ENCODE measurements at places on chromosomes 6 and 20.

DNA sequence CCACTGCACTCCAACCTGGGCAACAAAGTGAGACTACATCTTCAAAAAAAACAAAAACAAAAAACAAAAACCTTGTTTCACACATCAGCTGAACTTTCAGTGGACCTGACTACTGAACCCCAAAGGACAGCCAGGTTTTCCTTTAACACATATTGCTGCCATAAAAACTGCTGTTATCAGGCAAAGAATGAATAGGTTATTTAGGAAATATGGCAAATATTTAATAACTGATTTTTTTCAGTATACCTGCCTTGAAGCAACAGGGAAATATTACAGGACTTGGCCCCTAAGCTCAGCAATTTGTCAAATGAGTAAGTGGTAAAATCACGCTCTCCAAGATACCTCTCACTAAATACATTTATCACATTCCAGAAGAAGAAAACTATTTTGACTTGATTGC lies 34.0 kb downstream of the B4GALT5 start:
- no peak for DNase-seq

GRCh38 chr20:37899105-37900045 lies 3.6 kb upstream of the VSTM2L start:
- no peak for DNase-seq

DNA sequence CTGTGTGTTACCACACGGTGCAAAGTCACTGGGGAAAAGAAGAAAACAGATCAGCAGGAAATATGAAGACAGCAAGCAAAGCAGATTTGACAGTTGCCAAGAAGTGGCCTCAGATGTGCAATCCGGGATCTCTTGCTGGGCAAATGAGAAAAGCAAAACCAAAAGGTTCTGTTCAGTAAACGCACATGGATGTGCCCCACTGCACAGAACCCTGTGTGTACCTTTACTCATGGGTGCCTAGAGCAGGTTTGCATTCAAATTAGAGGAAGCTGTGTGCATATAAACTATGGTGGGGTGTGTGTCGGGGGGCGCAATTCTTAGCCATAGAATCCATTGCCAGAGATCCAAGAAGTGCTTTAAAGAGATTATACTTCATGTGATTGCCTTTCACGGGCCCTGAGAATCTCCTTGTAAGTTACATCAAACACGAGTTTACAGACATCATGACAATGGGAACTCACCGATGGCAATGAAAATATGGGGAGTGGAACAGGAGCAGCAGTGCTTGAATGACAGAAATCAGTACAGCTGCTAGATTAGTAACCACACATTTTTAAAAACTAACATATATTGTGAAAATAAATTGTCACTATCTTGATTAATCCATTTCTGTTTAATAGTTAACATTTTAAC lies 154.3 kb downstream of the ADGRG6 start:
- DNase-seq: no peak

DNA sequence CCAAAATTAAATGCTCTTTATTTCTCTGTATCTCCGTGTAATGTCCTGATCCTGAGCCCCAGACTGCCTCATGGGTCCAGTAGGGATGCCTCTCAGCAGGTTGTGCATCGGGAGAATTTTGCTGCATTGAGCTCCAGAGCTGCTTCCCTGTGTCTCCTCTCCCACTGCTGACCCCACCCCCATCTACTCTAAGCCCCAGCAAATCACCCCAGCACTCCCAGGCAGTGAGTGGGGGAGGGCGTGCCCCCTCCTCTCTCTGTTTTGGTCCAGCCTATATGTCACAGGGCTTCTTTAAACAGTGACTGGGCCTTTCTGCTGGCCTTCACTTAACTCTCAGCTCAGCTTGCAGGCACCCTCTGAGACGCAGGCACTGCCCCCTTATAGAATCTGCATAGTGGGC lies 228.8 kb upstream of the QKI start:
- no peak for DNase-seq

DNA sequence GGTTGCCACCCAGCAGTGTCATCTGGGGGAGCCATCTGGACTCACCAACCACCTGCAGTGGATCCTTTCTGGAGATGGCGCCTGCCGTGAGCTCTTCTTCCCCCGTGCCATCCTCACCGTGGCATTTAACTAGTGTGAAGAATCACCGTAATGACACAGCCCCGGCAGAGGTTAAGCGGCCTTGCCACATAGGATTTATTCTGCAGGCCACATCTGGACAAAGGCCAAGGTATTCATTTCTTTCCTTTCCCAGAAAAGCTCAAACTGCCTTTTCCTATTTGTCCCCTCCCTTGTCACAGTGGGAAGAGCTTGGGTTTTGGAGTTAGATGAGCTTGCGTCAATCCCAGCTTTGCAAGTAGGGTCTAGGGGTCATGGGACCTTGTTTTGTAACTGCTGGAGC lies 88.4 kb downstream of the PXDC1 start:
- DNase-seq: no peak

- no peak for DNase-seq
Observed at GRCh38 chr6:165858586-165858985, 195.5 kb upstream of the PDE10A start.

DNA sequence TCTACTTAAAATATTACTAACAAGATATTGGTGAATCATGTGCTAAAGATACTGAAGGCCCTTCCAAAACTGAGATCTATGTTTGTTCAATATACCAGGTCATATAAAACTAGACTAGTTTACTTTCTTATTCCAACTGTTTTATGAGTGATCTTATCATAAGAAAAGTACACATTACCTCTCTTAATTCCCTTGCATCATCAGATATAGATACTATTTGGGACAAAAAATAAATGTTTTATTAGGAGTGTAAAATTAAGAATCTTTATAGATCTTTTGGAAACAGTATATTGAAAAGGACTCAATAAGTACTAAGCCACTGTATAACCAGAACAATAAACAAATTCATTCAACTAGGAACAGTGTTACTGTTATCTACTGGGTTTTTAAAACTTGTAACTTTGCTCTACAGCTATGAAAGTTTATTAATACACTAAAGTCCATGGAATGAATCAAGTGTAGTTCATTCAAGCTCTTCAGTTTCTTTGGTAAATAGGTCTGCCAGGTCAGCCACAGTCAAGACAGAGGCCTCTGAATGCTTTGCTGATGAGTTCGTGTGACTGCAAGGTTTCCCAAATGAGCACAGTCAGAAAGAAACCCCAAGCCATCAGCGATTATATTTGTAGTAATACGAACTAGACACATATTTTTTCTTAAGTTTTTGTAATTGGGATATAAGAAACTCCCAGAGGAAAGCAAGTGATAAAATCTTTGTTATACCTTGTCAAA lies 71.8 kb upstream of the FBXO30 start:
- DNase-seq: no peak

GRCh38 chr20:10902174-10902573 lies 228.4 kb upstream of the JAG1 start:
- DNase-seq: no peak

DNA sequence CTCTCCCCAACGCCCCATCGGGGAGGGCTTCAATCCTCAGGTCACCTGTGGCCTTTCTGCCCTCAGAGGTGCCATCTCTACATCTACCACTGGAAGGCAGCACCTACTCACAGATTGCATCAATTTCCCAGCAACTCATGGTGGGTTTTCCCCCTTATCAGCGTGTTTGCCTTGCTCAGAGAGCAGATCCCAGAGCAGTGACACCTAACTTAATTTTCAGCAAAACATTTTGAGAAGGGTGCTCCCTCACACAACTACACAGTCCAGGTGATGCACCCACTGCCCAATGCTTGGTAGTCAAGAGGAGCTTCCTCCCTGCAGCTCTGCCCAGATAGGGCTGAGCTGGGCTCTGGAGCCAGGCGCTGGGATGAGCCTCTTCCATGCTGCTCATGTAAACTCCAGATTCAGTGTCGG lies 48.2 kb downstream of the PLG start:
- peak; percentile 53 for DNase-seq

DNA sequence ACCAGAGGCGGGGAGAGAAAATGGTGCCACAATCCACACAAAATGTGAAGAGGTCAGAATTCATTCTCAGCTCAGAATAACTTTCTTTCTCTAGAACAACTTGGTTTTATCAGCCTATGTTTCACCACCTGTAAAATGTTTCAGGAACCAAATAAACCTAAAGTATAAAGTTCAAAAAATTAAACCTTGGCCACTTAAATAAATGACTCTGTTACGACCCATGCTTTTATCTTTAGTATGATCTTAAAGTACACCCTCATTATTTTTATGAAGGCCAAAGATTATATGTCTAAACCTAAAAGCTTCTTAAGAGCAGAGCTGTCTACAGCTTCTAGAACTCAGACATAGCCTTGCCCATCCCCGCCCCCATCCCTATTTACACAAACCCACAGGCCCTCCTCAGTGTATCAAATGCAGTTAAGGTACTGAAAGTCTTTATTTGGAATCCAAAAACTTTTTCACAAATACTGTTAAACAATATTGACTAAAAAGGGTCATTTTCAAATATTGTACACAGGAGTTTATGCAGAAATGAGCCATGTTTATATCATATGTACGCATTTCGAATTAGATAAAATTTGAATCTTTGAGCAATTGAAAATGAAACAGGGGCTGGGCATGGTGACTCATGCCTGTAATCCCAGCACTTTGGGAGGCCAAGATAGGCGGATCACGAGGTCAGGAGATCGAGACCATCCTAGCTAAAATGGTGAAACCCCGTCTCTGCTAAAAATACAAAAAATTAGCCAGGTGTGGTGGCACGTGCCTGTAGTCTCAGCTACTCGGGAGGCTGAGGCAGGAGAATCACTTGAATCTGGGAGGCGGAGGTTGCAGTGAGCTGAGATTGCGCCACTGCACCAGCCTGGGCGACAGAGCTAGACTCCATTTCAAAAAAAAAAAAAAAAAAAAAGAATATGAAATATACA lies 5.7 kb upstream of the NHSL1 start:
- no peak for DNase-seq

DNA sequence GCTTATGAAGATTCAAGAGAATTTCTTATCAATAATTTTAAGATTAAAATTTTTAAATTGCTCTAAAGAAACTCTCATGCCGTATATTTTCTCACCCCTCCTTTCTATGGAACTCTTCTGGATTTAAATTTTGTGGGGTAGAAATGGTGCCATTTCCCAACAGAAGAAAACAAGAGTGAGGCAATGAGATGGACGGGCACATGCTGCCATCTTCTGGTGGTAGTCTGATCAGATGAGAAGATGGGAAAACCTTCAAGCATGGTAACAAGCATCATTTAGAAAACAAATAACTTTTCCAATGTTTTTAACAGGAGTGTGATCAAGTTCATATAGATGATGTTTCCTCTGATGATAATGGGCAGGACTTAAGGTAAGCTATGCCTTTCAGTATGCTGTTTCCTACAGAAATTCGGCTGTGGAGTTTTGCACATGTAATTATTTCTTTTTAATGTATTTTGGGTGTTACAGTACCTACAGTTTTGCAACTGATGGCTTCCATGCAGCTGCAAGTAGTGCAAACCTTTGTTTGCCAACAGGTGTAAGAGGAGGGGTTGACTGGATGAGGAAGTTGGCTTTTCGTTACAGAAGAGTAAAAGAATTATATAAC lies 271.4 kb downstream of the EYA4 start:
- peak; percentile 35 for DNase-seq

- no peak for DNase-seq
Observed at GRCh38 chr6:91653076-91653723, 1066.3 kb upstream of the MAP3K7 start.

- DNase-seq: peak; percentile 12
Observed at GRCh38 chr6:134230087-134230700, 87.7 kb downstream of the SGK1 start.

- DNase-seq: no peak
Observed at GRCh38 chr6:62615366-62616015, 329.5 kb upstream of the KHDRBS2 start.

Data from HAP-1 (cell line).